Stimulated activated naive B cell treated with anti-CD40 and anti-IgM and Interleukin-4, amounts not matched to agents 10 μg/mL and 1 μg/mL and 100 μg/mL, for 72 hours (primary cell): ENCODE measurements at places on chromosomes 6 and 20.

DNA sequence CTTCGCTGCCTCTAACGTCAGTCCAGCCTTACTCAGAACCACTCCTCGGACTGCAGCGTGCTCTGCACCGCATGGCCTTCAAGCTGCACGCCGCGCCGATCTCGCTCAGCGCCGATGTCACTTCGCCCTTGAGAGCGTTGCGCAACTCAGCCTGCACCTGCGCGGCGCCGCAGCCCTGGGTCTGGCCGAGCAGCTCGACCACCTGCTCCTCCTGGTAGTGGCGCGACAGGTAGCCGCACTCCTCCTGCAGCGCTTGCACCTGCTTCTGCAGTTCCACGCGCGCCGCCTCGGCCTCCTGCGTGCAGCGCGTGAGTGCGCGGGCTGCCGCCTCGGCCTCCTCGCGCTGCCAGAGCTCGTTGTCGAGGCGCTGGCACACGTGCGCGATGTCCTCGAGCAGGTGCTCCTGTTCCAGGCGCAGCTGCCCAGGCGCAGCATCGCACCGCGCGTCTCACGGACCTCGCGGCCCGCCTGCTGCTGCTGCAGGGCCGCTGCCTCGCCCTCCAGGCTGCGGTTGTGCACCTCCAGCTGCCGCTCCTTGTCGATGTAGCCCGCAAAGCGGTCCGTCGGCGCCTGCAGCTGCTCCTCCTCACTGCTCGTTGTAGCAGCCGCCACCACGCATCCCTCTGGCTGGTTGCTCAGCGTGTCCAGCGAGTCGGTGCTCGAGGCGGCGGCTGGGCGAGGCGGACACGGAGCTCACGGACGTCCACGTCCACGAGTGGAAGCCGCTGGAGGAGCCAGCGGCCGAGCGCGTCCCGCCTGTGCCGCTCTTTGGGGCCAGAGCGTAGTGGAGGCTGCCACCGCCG is 380.6 kb upstream of the CHD6 start:
- no peak for DNase-seq

- no peak for DNase-seq
Observed at GRCh38 chr6:16337295-16337975, 99.0 kb downstream of the GMPR start.

DNA sequence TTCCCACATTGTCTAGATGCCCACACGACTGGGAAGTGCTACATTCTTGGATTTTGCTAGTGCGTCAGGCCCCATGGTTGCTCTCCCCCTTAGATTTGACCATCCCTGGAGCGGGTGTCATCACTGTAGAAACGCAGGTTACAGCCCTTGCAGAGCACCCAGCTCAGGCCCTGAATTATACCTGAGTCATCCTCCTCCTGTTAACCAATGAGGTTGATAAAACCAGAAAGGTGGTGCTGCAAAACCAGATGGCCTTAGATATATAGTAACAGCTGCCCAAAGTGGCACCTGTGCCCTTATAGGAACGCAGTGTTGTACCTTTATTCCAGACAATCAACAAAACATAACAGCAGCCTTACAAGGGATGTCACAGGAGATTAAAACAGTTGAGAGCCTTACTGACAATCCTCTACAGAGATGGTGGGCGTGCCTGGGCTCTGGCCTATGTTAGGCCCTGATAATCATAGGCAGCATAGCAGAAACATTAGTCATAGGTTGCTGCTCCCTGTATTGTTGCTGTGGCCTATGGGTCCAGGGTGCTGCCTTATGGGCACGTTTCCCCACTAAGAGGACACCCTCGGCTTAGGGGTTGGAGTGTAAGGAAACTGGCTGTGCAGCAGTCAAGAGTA is 33.6 kb upstream of the HSF2 start:
- no peak for DNase-seq

DNA sequence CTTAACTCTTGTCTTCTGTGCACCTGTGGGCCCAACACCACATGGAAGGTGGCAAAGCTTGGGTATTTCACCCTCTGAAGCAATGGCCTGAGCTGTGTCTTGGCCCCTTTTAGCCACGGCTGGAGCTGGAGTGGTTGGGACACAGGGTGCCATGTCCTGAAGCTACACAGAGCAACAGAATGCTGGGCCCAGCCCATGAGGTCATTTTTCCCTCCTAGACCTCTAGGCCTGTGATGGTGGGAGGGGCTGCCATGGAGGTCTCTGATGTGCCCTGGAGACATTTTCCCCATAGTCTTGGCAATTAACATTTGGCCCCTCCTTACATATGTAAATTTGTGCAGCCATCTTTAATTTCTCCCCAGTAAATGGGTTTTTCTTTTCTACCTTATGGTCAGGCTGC is 620.8 kb downstream of the RFPL4B start:
- DNase-seq: no peak

- DNase-seq: no peak
Observed at GRCh38 chr20:53149148-53149889, 177.2 kb downstream of the TSHZ2 start.

- no peak for DNase-seq
Observed at GRCh38 chr6:4291453-4292403, 156.4 kb upstream of the ECI2 start.

DNA sequence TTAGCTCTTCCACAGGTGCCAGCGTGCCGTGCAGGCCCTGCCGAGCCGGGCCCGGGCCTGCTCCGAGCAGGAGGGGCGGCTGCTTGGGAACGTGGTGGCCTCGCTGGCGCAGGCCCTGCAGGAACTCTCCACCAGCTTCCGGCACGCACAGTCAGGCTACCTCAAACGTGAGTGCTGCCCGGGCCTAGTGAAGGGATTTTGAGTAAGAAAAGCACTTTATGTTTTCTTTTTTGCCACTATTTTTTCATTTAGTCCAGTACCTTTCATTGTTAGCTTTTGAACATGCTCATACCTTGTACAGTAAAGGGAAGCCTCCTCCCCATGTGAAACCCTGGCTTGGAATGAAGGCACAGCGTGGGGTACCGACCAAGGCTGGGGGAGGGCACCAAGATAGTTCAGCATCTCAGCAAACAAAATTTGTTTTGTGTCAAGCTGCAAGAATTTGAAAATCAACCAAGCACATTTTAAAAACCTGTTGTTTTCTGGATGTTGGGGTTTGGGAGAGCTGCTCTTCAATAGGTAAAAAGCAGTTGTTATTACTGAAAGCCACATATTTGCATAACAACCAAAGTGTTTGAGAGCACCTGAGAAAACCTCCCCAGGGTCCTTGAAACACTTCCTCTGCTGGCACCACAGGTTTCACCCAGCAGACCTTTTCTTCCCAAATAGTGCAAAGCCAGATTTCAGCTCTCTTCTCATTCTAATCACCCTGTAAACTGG is 18.4 kb downstream of the STX16 start:
- DNase-seq: no peak

- DNase-seq: no peak
Observed at GRCh38 chr20:45878076-45878761, 2.8 kb upstream of the ZSWIM1 start.

- no peak for DNase-seq
Observed at GRCh38 chr6:105886814-105887544, 199.2 kb upstream of the PRDM1 start.

GRCh38 chr6:100084316-100084990 is 90.4 kb upstream of the MCHR2 start:
- no peak for DNase-seq

GRCh38 chr6:98486057-98486456 is 348.3 kb upstream of the POU3F2 start:
- no peak for DNase-seq

- no peak for DNase-seq
Observed at GRCh38 chr6:85273046-85273445, 176.8 kb upstream of the NT5E start.
